ENCODE measurements at places on chromosomes 16 and 17.

DNA sequence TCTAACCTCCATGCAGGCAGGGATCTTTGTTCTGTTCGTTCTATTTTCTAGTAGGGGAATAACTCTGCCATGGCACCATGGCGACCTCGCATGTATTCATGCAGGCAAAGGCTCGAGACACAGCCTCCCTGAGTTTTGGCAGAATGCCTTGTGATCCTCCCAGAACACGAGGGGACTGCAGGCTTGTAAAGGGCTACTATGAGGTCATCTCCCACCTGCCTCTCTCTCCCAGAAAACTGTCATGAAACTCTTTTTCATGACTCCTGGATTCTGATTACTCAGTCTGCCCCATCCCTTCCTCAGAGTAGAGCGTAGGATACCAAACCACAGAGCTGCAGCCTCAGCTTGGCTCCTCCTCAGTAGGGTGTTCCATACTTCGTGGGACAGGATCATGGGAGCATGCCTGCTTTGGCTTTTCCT lies 64.3 kb downstream of the IGF2BP1 start:
- H3K4me3 ChIP-seq = no peak overlapping the region
- H3K27me3 ChIP-seq = no peaks in the 10 kb centered on the region
- H3K36me3 ChIP-seq = no peaks in the 10 kb centered on the region
- no peak overlapping the region for H3K27ac ChIP-seq
- no peaks in the 10 kb centered on the region for H3K4me1 ChIP-seq

GRCh38 chr16:66130296-66130905 lies 236.1 kb upstream of the CDH5 start:
- no peaks in the 10 kb centered on the region for H3K36me3 ChIP-seq
- peaks cover 4% of the 10 kb centered on the region for H3K27me3 ChIP-seq
- H3K4me3 ChIP-seq = no peak overlapping the region
- H3K4me1 ChIP-seq = no peaks in the 10 kb centered on the region
- no peak overlapping the region for H3K27ac ChIP-seq
- no peak for DNase-seq

- H3K27ac ChIP-seq = no peak overlapping the region
- H3K27me3 ChIP-seq = no peaks in the 10 kb centered on the region
- no peak overlapping the region for H3K4me3 ChIP-seq
- no peaks in the 10 kb centered on the region for H3K4me1 ChIP-seq
- DNase-seq = no peak
These were observed 33.0 kb upstream of the PMP22 start for GRCh38 chr17:15298176-15298575.

- no peak for DNase-seq
- H3K4me3 ChIP-seq = no peak overlapping the region
- H3K36me3 ChIP-seq = no peaks in the 10 kb centered on the region
- H3K27ac ChIP-seq = no peak overlapping the region
- no peaks in the 10 kb centered on the region for H3K27me3 ChIP-seq
These were observed 303.1 kb downstream of the CBLN1 start for GRCh38 chr16:48978501-48978900.

- no peaks in the 10 kb centered on the region for H3K4me1 ChIP-seq
- DNase-seq = no peak
- H3K27me3 ChIP-seq = no peaks in the 10 kb centered on the region
- no peaks in the 10 kb centered on the region for H3K36me3 ChIP-seq
- no peak overlapping the region for H3K27ac ChIP-seq
These were observed 18.4 kb downstream of the G6PC1 start for GRCh38 chr17:42918902-42919521.

GRCh38 chr17:50902372-50903353 lies 36.5 kb upstream of the TOB1 start:
- no peaks in the 10 kb centered on the region for H3K27me3 ChIP-seq
- H3K36me3 ChIP-seq = no peaks in the 10 kb centered on the region
- H3K27ac ChIP-seq = no peak overlapping the region
- no peak overlapping the region for H3K4me3 ChIP-seq
- DNase-seq = no peak

DNA sequence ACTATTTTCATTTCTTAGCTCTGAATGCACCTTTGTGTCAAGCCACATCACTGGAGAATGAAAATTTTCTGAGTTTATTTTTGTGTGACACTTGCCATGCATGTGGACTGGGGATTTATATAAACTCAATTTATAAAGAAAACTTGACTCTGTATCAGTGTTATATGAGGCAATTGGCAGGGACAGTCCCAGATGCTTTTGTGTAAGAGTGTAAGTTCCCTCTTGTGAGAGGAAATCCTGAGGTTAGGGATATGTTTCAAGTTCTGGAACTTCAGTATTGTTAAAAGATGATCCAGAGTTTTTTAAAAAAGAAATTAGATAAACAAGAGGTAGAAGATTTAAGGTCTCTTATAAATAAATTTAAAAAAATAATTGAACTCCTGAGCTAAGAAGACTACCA lies 10.9 kb upstream of the CCL8 start:
- no peak overlapping the region for H3K4me3 ChIP-seq
- peaks cover 9% of the 10 kb centered on the region for H3K27me3 ChIP-seq
- DNase-seq = no peak
- no peaks in the 10 kb centered on the region for H3K4me1 ChIP-seq

DNA sequence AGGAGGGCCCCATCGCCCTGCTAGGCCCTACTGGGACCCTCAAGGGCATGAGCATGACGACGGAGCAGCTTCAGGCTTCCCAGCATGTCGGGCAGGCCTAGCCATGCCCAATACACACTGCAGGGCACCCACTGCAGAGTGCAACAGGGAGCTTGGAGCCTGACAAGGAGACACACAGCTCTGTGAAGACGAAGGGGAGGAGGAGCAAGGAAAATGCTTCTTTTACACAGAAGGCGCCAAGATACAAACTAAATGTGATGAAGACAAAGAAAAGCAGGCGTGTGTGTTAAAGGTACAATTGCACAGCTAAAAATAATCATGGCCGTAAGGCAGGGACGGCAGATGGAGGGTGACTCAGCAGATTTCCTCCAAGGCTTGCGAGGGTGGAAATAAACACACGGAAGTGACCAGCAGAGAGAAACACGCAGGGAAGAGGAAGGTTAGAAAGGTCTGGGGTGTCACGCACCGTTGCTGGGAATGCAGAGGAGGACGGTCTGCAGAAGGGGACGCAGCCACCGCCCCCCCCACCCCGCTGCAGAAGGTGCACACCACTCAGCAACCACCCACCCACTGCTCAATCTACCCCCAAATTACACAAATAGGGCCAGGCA lies 108.5 kb downstream of the ZNF778 start:
- peaks cover 23% of the 10 kb centered on the region for H3K4me1 ChIP-seq
- no peak overlapping the region for H3K4me3 ChIP-seq
- DNase-seq = no peak
- H3K36me3 ChIP-seq = no peaks in the 10 kb centered on the region
- H3K27me3 ChIP-seq = no peaks in the 10 kb centered on the region

GRCh38 chr17:47733047-47733673 lies at the start of gene TBX21:
TSS of gene TBX21 (plus strand) at chr17:47733236. CDS start at chr17:47733455, 219 bp downstream.
- no peaks in the 10 kb centered on the region for H3K36me3 ChIP-seq
- peak within 1 kb of the TSS; percentile 51 for H3K4me3 ChIP-seq
- peak; percentile 94 for DNase-seq
- peak within 1 kb of the TSS; percentile 35 for H3K27ac ChIP-seq
- H3K27me3 ChIP-seq = no peaks in the 10 kb centered on the region
- peaks cover 31% of the 10 kb centered on the region for H3K4me1 ChIP-seq

DNA sequence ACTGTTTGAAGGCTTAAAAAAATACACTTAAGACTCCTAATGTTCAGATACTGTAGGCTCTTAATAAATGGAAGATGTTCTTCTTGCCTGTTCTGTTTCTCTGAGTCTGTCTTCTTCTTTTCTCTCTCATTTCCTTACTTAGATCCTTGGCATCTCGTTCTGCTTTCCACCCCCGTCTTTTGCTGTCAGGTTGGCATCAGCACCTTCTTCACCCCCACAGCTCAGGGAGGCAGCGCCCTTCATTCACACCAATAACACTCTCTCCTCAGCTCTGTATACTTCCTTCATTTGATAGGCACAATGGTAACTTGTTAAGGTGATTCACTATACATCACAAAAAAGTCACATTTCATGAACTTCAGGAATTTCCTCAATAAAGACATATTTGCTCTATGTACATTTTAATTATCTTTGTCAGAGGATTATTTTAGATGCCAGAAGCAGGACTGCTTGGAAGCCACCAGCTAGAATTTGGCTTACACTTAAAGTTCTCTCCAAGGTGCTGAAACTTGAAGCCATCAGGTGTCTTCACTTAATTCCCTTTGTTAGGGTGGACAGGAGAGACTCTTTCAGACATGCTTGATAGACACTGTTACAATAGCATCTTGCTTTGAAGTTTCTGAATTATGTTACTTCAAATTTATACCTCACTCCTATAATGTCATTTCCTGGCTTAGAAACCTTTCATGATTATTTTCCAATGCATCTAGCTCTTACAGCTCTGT lies 670.1 kb upstream of the C16orf82 start:
- H3K27me3 ChIP-seq = no peaks in the 10 kb centered on the region
- H3K4me3 ChIP-seq = no peak overlapping the region
- no peak overlapping the region for H3K27ac ChIP-seq
- no peaks in the 10 kb centered on the region for H3K4me1 ChIP-seq
- H3K36me3 ChIP-seq = no peaks in the 10 kb centered on the region
- no peak for DNase-seq

DNA sequence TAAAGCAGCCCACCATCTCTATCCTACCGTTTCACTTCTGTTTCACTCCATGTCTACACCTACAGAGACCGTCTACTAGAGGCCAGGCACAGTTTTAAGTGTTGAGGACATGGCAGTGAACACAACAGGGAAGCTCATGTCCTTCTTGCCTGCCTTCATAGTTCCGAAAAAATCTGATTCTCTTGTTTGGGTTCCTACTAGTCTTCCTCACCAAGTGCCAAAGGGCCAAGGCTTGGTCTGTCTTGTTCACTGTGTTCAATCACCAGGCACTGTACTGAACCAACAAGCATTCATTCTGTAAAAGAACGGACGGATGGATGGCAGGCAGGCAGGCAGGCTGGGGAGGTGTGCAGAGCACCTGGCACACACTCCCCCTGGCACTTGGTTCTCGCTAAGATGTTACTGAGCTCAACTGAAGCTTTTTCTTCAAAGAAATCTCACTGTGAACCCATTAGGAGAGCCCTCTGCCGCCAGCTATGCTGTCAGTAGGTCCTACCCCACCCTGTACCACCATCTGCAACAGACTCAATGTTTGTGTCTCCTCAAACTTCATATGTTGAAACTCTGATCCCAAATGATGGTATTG lies 2.5 kb downstream of the DEXI start:
- H3K4me3 ChIP-seq = no peak overlapping the region
- peak; percentile 34 for DNase-seq
- no peaks in the 10 kb centered on the region for H3K27me3 ChIP-seq
- H3K4me1 ChIP-seq = peaks cover 63% of the 10 kb centered on the region
- no peak overlapping the region for H3K27ac ChIP-seq

DNA sequence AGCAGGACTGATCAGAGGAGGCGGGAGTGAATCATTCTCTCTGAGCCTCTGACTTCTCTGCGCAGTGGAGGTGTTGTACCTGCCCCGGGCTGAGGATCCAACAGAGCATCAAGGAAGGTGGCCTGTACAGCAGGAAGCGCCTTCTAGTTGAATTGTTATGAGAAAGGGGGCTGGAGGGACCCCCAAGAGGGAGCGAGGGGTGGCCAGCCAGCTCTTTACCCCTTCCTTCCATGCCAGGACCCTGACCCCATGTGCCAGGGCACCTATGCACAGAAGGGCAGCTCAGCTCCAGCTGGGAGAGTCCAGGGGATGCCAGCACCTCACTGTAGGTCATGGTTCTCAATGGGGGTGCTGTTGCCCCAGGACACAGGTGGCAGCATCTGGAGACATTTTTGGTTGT lies 149.3 kb downstream of the SDK2 start:
- H3K36me3 ChIP-seq = no peaks in the 10 kb centered on the region
- H3K4me1 ChIP-seq = no peaks in the 10 kb centered on the region
- no peaks in the 10 kb centered on the region for H3K27me3 ChIP-seq
- H3K27ac ChIP-seq = no peak overlapping the region

DNA sequence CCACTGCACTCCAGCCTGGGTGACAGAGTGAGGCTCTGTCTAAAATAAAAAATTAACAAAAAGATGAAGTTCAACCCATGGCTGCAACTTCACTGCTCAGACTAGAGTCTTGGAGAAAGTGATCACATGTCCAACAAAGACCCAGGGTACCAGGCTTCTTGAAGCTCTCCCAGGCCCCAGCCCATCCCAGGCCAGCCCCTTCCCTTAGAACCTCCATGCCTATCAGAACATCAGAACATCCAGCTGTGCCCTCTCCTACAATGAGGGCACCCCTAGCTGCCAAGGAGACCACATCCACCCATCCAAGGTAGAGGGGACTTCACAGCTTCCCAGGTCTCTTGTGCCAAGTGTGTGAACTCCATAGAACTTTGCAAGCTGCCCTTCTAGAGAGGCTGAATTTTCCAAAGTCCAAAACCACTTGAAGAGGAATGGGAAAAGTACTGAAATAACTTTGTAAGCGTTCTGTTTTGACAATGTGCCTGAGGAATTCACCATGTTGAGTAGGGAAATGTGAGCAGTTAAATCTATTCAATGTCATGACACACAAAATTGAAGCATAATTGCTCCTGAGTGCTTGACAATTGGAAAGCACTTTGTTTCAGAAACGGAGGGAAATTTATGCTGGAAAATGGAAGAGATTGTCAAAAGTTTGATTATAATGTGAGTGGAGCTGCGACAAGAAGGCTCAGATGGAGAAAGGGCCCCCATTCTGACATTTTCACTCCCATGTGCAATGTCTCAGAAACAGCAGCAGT lies 230.4 kb downstream of the ZNF423 start:
- no peak for DNase-seq
- no peaks in the 10 kb centered on the region for H3K27me3 ChIP-seq
- no peak overlapping the region for H3K27ac ChIP-seq
- no peaks in the 10 kb centered on the region for H3K4me1 ChIP-seq

DNA sequence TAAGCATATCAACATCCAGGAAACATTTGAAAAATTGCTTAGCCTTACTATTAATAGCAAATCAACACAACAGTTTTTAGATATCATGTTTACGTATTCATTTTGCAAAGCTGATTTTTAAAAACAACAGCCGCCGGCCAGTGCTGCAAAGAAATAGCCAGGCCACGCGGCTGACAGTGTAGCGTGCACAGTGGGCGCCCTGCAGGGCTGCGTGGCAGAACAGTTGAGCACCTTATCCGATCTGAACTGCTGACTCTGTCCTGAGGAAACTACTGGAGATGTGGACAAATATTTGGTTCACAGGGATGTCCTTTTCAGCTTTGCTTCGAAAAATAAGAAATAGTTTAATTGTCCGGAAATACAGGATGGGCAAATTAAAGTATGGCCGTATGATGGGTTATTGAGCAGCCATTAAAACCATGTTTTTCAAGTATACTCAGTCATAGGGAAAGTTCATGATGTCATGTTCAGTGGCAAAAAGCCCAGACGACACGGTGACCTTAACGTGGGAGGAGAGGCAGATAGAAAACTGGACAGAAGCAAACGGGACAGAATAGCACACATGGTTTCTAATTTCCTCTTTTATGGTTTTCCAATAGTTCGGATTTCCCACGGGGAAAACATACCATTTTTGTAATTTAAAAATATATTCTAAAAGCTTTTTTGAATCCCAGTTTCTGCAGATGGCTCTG lies 52.4 kb upstream of the ENDOV start:
- peaks cover 92% of the 10 kb centered on the region for H3K36me3 ChIP-seq
- no peak for DNase-seq
- H3K27me3 ChIP-seq = no peaks in the 10 kb centered on the region
- H3K27ac ChIP-seq = no peak overlapping the region
- H3K4me3 ChIP-seq = no peak overlapping the region

GRCh38 chr17:34412534-34412933 lies 49.5 kb upstream of the CCL1 start:
- H3K4me1 ChIP-seq = no peaks in the 10 kb centered on the region
- no peaks in the 10 kb centered on the region for H3K27me3 ChIP-seq
- no peak for DNase-seq
- no peaks in the 10 kb centered on the region for H3K36me3 ChIP-seq
- H3K4me3 ChIP-seq = no peak overlapping the region
- H3K27ac ChIP-seq = no peak overlapping the region

GRCh38 chr17:13031718-13032350 lies 14.0 kb upstream of the ELAC2 start:
- H3K27me3 ChIP-seq = peaks cover 3% of the 10 kb centered on the region
- no peak overlapping the region for H3K27ac ChIP-seq
- no peaks in the 10 kb centered on the region for H3K36me3 ChIP-seq
- peak; percentile 68 for DNase-seq
